ENCODE measurements at places on chromosomes 7 and 10.
A peak's percentile ranks its signal among the peaks of the same experiment; 100 is the strongest.

DNA sequence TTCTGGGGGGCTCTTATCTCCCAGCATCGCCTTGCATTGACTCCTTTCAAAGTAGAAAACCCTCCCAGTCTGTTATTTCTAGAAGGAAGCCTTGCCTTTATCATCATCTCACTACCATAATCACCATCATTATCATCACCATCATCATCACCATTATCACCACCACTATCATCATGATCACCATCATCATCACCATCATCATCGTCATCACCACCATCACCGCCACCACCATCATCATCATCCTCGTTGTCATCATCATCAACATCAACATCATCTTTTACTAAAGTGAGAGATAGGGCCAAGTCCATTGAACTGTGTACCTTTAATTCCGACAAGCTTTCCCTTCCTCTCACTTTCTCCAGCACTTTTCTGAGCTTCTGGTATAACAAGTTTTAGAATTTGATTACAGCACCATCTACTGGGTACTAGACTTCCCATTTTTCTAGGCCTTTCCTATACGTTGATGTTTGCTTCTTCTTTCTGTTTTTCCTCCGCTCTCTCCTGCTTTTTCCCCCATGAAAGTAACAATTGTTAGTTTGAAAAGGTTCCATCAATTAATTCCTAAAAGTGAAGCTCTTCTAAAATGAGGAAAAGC lies 226.4 kb downstream of the BUB3 start:
- no peak for DNase-seq

GRCh38 chr10:26291721-26292480 lies 75.3 kb downstream of the GAD2 start:
- DNase-seq, result no peak

- DNase-seq, result no peak
Observed at GRCh38 chr10:3132036-3133025, 40.3 kb downstream of the PITRM1 start.

GRCh38 chr7:143974459-143974858 lies 19.8 kb downstream of the OR2F1 start:
- no peak for DNase-seq

DNA sequence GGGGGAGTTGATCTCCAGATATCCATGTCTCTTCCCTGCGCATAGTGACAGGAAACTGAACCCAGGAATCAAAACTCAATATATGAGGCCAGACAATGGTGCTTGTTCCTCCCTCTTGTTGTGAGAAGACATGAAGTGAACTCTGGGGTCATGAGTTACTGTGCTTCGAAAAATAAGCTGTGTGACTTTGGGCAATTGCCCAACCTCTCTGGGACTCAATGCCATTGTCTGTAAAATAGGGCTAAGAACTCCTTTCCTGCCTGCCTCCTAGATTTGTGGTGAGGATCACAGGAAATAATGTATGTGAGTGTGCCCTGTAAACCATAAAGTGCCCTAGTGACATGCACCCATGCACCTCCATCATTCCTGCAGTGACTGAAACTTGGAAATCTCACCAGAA lies 48.4 kb downstream of the SYPL1 start:
- no peak for DNase-seq

DNA sequence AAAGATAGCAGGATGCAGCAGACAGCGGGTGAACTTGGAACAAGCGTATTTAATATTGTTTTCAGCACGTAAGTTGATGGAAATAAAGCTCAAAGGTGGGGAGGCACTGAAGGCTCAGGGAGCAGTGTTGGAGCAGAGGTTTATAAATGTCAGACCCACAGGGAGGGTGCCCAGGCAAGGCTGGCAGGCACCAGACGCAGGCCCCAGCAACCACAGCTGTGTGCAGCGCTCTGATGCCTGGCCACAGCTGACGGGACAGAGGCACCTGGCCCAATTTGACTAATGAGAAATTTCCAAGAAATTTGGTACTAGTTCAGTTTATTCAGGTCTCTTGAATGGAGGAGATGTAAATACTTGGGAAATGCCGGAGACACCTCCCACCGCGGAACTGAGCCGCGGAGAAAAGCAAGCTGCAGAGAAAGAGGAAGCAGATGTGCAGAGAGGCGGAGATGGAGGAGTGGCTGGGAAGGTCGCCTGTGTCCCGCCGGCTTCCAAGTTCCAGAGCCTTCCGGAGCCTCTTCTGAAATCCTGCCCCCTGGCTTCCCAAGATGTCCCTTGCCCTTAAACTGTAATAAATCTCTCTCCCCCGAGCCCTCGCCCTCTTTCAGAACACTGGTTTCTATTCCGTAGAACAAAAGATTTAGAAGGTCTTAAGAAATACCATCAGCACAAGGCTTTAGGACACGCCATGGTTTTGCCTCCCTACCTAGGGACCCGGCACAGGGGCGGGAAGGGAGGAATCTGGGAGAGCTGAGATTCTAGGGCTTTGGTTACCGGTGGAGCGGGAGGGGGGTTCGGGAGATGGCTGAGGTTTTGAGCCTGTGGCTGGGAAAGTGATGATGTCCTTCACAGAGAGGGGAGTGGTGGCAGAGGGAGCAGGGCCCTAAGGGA lies 38.4 kb upstream of the PLXNA4 start:
- no peak for DNase-seq

DNA sequence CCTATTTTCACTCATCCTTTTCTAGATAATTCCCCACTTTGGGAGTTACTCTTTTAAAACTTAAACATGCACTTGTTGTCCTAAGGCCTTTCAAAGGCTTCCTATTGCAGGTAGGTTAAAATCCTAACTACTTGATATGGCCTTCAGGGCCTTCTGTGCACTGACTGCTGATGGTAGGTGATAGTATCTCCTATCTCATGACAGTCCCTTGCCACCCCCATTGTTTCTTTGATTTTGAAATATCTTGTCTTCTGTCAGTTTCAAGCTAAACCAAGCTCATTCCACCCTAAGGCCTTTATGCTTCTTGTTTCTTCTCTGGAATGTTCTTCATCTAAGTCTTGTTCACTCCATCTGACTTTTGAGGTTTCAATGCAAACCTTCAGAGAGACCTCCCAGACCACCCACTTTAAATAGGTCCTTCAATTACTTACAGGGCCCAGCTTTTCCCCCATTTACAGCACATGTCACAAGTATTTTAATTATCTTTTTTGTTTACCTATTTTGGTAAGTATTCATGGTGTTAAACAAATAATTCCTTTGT lies 2.4 kb upstream of the MTPN start:
- no peak for DNase-seq

GRCh38 chr10:14879124-14879927 lies 660 bp downstream of the SUV39H2 start:
- peak; percentile 84 for DNase-seq

GRCh38 chr7:139734395-139734794 lies 43.4 kb downstream of the HIPK2 start:
- DNase-seq, result no peak

- DNase-seq, result no peak
Observed at GRCh38 chr7:157234271-157234670, 95.5 kb downstream of the UBE3C start.

GRCh38 chr10:132542086-132542775 lies 4.6 kb downstream of the INPP5A start:
- peak; percentile 27 for DNase-seq

- no peak for DNase-seq
Observed at GRCh38 chr7:7256731-7257274, 74.5 kb downstream of the C1GALT1 start.

DNA sequence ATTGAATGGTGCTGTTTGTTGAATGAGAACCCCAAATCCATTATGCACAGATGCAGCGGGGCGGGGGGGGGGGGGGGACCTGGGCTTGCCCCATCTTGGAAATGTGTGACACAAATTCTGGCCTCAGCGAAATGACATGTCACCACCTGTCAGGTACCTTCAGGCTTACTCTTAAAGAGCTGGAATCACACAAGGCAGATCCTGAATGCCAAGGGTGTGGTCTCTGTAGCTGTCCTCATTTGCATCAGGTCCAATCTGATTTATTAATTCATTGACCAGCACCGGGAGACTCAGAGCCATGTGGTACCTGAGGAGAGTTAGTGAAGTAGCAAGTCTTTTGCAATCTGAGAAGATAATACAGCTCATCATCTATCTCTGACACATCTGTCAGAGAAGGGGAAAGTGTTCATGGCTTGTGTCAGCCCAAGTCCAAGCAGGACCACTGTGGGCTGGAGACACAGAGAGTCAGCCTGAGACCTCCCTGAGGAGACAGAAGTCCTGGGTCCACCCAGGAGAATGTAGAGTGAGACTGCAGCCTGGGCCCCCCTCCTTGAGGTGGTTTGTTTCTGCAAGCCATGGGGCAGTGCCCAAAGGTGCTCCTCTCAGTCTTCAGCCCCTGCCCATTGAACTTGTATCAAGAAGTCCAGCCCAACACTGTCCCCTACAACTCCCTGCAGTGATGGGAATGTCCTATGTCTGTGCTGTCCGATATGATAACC lies 46.7 kb downstream of the ADCYAP1R1 start:
- DNase-seq, result peak; percentile 30

DNA sequence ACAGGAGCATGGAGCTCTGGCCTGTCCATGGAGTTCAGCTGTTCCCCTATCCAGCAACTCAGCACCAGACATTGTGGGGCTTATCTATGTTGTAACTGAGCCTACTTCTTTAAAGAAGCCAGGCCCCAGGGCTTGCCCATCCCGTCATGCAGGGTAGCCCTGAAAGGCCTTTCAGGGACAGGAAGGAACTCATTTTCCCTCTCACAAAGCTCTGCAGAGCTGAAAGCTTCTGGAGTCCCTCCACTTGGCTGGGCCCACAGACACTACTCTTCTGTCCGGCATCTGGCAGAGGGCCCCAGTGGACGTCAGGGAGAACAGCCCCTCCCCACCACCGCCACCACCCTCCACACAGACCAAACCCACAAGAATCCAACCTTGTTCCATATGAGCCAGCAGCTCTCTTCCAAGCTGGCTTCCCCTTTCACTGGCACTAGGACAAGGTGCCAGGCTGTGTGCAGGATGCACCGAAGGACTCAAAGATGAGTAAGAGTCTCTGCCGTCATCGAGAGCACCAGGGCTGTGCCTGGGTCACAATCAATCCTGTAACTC lies 33.1 kb downstream of the DENND2A start:
- DNase-seq, result peak; percentile 92

- no peak for DNase-seq
Observed at GRCh38 chr10:82796510-82796909, 921.5 kb downstream of the NRG3 start.

- DNase-seq, result no peak
Observed at GRCh38 chr7:5197811-5198210, 7.8 kb downstream of the WIPI2 start.

- DNase-seq, result no peak
Observed at GRCh38 chr7:4241791-4242190, 440.3 kb upstream of the FOXK1 start.

GRCh38 chr10:78937800-78938694 lies 130.7 kb upstream of the ZMIZ1 start:
- no peak for DNase-seq

DNA sequence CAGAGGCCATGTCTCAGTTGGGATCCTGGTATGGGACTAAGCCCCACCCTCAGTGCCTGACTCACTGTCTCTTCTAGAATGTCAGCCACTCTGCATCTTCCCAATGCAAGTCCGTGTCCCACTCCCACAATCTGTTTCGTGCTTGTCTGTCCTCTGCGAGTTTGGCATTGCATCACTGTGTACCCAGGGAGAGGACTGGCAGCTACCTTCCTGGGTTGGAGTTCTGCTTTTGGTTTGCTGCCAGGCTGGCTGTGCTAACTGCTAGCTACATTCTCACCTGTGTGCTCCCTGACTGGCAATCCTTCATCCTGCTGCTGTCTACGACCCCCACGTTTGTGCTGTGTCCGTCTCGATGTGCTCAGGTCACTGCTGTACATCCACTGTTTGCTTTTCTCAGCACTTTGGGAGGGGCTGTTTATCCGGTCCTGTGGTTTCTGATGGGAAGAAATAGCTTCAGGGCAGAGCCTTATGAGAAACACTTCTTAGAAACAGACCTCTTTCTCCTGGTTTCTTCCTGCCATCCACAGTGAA lies 56.0 kb upstream of the GLI3 start:
- no peak for DNase-seq

DNA sequence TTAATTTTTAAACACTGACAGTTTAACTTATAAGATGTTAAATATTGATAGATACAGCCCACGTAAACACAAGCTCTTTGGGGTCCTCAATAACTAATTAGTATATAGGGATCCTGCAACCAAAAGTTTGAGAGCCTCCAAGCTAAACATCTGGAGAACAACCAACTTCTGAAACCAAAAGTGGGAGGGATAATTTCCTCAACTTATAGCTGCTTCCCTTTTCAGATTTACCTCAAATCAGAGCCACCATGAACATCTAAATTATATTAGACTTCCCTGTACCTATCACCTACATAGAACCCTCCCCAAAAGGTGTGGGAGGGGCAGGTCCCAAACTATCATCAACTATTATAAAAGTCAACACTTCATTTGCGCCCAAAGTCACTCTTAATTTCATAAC lies 8.6 kb downstream of the PSAP start:
- no peak for DNase-seq

- no peak for DNase-seq
Observed at GRCh38 chr7:22094413-22095342, 149.0 kb upstream of the CDCA7L start.

- DNase-seq, result no peak
Observed at GRCh38 chr7:54689394-54690049, 69.5 kb downstream of the SEC61G start.

- no peak for DNase-seq
Observed at GRCh38 chr10:20622531-20623211, 274.4 kb downstream of the NEBL start.

DNA sequence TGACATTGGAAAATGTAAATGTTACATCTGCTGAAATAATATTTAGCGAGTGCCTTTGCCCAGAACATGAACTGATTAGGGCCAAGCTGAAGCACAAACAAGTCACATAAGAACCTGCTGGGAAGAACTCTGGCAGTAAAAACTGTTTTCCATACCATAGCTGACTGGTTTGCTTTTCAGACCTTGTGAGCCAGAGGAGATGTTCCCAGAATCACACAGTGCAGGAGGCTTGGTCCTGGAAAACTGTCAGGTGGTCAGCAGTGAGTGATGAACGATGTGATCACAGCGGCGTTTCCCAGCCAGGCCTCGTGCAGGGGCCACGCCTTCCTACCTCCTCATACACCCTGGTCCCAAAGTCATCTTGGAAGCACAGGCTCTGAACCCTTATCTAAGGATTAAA lies 164.2 kb upstream of the EEPD1 start:
- no peak for DNase-seq

DNA sequence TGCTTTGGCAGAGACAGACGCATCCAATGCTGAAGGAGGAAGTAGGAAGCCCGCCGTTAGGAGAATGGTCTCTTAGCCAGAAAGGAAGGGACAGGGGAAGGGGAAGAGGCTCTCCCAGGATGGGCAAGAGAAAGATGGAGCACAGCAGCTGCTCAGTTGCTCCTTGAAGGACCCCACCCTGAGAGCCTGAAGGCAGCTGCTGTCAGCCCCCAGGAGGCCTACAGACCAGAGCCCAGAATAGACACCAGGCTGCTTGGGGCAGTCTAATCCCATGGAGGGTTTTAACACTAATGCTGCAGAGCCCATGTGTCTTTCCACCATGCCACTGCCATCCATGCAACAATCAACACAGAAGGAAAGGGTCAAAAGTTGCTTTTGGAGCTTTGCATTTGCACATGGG lies 3.5 kb upstream of the C7orf33 start:
- no peak for DNase-seq

Measured in posterior cingulate gyrus (tissue), 11 donors.